CD4-positive, alpha-beta T cell treated with Interleukin-6 at 100 ng/mL for 8 hours (primary cell): ENCODE measurements at places on chromosomes 16 and 17.

DNA sequence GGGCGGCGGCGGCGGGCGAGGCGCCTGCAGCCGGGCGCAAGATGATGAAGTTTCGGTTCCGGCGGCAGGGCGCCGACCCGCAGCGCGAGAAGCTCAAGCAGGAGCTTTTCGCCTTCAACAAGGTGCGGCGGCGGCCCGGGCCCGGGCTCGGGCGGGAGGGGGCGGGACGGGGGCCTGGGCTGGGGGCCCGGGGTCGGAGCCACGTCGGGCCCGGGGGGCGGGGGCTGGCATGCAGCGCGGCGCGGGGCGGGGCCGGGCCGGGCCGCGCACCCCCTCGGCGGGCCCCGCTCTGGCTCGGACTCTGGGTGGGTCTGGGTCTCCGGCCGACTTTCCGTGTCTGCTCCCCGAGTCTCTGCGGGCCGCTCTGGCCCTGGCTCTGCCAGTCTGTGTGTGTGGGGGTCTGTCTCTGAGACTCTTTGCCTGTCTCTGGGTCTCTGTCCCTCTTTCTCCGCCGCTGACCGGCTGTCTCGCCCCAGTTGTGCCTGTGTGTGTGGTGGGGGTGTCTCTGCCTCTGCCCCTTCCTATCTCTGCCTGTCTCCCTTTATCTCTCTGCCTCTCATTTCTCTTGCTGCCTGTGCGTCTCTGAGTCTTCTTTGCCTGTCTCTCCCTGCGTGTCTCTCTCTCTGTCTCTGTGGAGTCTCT is 328 bp downstream of the LLGL1 start:
- no peak for DNase-seq

GRCh38 chr17:61737820-61738219 is 125.5 kb downstream of the BRIP1 start:
- no peak for DNase-seq

- DNase-seq, result no peak
Measured at GRCh38 chr16:65855171-65856145, 511.0 kb upstream of the CDH5 start.

DNA sequence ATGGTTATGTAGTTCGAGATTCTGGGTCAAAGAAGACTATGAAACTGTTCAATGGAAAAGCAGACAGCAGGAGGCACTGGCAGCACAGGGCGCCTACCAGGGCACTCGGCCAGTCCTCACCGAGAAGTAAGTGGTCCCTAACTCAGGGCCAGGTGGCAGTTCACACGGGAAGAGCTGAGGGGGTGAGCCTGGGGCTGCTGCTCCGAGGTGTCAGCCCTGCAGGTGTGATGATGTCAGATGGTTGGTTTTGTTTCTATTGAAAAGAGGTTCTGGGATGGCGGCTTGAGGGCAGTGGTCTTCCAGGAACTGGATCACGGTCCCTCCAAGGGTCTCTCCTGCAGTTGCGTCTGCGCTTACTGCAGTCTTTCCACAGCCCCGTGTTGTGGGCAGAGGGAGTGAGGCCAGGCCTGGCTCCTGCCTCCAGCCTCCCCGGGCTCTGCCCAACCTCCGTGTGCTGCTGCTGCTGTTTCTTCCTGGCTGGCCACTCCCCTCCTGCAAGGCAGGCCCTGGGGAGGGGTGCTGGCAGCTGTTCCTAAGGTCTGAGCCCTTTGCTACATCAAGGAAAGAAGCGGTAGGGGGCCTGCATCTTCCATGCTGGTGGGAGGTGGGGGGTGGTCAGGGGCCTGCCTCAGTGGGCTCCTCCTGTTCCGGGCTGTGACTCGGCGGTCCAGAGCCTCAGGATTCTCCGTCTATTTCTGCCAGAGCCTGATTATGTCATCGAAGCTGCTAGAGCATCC is 22.6 kb downstream of the RNF213 start:
- DNase-seq, result no peak

- no peak for DNase-seq
Measured at GRCh38 chr17:16929757-16930520, 42.0 kb downstream of the TNFRSF13B start.

GRCh38 chr17:52383493-52384100 is 225.1 kb upstream of the CA10 start:
- no peak for DNase-seq

GRCh38 chr17:6475411-6475810 is 31.2 kb downstream of the PIMREG start:
- no peak for DNase-seq

DNA sequence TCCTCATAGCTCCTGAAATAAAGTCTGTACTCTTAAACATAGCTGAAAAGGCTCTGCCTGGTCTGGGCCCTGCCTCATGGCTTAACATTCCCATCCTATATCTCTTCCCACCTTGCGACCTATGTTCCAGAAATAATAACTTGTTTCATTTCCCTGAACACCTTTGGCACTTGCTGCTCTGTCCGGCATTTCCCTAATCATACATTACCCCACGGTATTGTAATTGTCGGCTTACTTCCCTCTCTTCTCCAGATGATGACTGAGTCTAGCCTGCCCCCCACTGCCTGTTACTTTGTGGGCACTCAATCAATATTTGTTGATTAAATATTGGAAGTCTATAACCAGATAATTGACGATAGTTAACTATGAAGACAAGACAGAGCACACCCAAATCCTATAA is 23.3 kb upstream of the SUPT4H1 start:
- no peak for DNase-seq

- DNase-seq, result no peak
Measured at GRCh38 chr16:87053016-87053982, 263.9 kb downstream of the C16orf95 start.

DNA sequence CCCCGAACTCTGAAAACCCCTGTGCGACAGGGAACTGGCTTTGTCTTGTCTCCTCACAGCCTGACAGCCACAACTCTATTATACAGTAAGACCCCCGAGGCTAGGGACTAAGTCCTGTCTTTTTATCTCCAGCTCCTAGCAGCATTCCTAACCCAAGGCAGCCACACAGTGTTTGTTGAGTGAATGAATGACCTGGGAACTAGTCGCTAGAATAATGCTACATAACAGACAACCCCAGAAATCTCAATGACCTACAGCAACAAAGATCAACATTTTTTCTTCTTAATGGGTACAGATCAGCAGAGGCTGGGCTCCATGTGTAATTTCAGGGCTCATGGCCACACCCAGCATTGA is 71.4 kb upstream of the TNRC6C start:
- DNase-seq, result no peak
